Amniotic epithelial cell (primary cell): ENCODE measurements at places on chromosomes 13 and 19.

DNA sequence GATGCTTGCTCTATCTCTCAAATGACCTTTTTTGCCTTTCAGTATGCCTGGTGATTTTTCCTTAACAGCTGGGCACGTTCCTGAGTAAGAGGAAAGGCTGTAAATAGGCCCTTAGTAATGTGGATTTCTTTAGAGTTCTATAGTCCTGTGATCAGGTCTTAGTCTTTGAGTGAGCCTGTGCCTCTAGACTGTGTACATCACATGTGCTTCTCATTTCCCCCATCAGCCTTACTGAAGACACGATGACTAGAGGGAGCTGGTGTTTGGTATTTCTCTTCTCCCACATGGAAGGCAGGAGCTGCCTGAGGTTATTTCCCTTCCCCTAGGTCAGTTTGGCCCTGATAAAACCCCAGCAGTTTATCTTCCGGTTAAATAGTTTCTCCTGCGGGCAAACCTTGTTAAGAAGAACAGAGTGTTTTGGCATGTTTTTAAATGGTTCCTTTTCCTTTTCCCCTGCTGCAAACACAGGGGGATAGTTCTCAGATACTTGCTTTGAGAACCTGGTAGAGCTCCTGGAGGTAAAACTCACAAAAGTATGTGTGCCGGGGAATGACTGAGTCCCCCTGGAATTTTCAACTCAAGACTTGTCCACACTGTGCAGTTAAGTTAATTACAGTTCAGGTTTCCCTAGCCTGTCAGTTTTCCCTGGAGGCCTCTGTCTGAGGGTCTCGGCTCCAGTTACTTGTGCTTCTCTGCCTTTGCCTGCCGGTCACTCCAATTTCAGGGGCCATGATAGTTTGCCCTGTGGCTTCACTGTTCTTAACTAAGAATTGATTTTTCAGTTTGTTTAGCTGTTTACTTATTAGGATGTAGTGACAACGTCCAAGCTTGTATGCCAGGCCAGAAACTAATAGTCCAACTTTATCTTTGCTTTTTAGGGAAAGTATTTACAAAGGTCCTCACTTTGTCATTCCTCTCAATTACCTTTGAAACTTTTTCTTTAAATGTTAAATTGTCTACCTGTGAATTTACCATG lies 94.4 kb downstream of the URI1 start:
- peak; percentile 12 for DNase-seq

GRCh38 chr13:77868717-77869116 lies 49.9 kb downstream of the EDNRB start:
- DNase-seq = no peak

- DNase-seq = no peak
Observed at GRCh38 chr19:42280815-42281145, 11.7 kb downstream of the CIC start.

DNA sequence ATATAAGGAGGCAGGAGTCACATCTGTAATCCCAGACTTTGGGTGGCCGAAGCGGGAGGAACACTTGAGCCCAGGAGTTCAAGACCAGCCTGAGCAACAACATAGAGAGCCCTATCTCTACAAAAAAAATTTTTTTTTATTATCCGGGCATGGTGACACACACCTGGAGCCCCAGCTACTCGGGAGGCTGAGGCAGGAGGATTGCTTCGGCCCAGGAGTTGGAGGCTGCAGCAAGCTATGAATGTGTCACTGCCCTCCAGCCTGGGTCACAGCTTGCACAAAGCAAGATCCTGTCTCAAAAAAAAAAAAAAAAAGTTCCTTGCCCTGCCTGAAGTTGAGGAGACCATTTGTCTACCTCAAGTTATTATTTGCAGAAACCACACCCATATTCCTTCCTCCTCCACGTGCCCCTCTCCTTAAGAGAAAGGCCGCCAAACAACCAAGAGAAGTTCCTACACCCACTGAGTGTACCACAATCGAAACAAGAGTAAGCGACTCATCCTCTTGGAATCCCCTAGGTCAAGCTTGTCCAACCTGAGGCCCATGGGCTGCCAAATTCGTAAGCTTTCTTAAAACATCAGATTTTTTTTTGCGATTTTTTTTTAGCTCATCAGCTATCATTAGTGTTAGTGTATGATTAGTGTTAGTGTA lies 2.2 kb downstream of the ABCC4 start:
- DNase-seq = peak; percentile 66

DNA sequence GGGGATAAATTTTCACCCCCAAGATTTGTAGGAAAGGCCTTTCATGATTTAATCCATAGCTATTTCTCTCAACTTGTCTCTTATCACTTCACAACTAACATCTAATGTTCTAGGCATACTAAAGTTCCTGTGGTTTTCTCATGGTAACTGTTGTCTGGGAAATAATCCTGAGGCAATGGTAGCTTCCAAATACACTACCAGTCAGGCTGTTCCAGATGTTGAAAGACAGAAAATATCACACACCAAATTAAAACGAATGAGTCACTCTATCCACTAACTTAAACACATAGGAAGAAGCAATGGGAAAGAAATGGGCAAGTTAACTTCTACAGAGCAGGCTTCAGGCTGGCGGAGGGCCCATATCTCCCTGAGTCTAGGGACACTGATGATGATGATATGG lies 77.7 kb upstream of the MYO16 start:
- peak; percentile 51 for DNase-seq

GRCh38 chr13:50131920-50132903 lies 117.0 kb downstream of the KCNRG start:
- DNase-seq = no peak

DNA sequence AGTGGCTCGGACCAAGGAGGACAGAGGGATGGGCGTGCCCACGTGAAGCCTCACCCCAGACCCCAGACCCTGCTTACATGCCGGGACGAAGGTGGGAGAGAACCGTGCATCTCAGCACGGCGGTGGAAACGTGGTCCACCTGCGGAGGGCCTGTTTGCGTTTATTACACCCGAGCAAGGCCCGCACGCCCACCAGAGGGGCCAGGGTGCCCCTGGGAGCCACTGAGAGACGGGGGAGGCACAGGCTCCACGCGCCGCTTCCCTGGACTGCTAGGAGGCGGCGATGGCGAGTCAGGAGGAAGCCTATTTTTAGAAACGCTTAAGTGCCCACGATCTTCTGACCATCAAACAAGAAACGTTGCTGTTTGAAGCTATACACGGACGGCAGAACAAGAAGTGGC lies 80.7 kb downstream of the ATP11A start:
- DNase-seq = no peak

- DNase-seq = peak; percentile 12
Observed at GRCh38 chr13:110183910-110184309, 123.0 kb downstream of the COL4A1 start.

DNA sequence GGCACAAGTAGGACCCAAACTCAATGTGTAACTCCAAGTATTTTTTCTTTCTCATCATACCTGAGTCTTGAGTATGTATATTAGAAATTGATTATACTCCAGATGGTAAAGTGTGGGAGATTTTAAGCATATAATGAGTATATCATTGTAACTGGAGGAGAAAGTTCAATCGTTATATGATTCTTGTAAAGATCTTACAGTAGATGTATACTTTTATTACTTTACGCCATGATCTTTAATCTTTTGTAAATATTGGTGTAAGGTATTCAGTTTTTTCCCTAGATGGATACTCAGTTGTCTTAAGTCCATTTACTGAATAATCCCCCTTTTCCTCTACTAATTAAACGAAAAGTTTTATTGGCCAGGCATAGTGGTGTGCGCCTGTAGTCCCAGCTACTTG lies 25.2 kb downstream of the PAN3 start:
- no peak for DNase-seq

DNA sequence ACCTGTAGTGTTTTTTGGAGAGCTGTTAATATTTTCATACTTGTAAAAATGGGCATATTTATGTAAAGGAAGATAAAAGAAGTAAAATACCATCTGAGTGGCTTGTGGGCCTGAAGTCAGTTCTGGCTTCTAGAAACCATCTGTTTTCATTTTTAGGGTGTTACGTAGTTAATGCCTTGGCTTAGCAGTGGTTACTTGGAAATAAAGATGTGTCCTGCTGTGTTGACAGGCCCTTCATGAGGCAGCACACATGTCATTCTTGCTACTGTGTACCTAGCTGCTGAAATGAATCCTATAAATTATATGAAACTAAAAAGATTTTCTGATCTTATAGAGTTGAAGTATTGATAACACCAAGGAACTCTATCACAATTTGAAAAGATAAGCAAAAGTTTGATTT lies 16.0 kb downstream of the ILF3 start:
- no peak for DNase-seq

DNA sequence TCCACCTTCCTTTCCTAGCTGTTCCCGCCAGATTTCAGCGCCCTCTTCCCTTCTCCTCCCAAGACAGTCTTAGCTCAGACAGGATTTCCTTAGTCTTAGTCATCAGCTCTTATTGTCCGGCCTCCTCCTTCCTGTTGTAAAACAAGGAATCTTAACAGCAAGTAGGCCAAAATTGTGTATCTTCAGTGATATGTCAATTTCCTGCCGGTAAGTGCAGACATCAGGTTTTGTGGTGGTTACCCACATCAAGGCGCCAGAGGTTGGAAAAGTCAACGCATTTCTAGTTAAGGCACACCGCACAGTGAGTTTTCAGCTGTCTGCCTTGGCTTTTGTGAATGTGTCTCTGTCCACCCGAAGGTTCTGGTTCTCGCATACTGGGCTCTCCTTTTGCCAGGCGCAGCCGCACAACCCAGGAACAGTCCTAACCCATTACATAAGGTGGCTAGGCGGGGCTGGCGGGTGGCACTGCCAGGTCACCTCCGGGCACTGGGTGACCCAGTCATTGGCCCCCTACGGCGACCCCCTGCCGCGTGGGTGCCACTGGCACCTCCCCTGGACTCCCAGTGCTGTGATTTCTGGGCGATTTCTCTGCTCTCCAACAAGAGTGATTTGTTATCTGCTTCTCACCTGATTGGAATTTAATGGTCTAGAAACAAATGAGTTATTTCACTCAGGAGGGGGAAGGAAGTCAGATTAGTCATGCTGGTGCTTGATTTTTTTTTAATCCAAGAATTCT lies 12.9 kb downstream of the COL4A2 start:
- DNase-seq = peak; percentile 91

DNA sequence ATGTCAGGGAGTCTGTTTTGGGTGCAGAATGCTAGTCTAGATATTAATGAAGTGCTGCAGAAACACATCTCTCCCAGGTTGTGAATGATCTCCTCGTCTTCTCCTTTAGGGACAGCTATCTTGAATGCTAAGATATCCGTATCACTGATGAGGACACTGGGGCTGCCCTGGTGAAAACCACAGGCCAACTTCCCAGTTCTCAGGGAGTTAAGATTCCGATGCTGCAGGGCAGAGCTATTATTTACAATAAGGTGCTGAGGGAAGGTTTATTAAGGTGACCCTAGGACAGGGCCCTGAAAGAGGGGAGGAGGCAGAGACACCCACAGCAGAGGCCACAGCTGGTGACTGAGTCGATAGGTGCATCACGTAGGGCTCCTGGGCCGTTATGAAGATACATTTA lies 66.1 kb downstream of the TNFRSF19 start:
- DNase-seq = no peak

DNA sequence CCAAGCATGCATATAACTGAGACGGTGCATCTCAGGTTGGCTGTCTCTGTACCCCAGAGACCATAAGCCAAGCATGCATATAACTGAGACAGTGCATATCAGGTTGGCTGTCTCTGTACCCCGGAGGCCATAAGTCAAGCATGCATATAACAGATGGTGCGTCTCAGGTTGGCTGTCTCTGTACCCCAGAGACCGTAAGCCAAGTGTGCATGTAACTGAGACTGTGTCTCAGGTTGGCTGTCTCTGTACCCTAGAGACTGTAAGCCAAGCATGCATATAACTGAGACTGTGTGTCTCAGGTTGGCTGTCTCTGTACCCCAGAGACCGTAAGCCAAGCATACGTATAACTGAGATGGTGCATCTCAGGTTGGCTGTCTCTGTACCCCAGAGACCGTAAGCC lies 30.8 kb downstream of the NLRP4 start:
- DNase-seq = no peak

DNA sequence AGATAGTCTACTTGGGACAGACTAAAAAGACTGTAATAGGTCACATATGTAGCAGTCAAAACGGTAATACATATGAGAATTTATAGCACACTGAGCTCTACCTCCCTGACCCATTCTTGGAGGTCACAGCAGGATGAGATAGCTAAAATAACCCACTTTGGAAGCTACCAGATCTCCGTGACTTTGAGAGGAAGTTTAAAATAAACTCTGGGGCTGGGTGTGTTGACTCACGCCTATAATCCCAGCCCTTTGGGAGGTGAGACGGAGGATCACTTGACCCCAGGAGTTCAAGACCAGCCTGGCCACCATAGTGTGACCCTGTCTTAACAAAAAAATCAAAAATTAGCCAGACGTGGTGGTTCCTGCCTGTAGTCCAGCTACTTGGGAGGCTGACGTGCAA lies 45.3 kb downstream of the DHRS12 start:
- DNase-seq = no peak

- DNase-seq = peak; percentile 31
Observed at GRCh38 chr19:42455621-42456081, 12.9 kb upstream of the CXCL17 start.
